ENCODE measurements at places on chromosomes 7 and 10.

DNA sequence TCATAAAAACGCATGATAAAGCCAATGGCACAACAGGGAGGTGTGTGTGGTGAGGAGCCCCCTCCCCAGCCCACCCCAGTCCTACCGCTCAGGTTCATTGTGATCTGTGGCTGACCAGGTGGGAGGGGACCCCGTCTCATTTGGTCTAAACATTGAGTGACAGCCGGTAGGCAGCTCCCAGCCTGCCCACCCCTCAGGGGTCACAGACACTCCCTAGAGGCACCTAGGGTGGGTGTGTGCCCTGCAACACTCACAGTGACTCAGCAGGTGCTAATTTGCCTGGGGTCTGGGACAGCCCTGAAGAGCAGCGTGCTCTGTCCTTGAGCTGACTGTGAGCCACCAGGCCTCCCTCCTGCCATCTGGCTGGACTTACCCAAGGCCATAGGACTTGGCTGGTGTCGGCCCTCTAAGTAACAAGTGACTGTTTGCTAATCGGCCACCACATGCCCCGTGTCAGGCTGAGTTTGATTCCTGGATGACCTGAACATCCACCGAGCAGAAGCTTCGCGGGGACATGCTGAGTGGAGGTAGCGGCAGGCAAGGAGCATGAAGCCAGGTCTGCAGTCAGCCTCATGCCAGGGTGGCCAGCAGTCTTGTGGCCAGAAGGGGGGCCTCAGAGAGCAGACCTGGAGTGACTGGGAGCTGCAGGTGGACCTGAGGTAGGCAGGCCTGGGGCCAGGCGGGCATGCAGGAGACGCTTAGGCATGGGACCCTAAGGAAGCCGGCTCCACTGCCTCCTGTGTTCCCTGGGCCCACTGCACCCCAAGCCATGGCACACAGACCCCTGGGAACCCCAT is 282.3 kb upstream of the SHH start:
- DNase-seq: no peak

DNA sequence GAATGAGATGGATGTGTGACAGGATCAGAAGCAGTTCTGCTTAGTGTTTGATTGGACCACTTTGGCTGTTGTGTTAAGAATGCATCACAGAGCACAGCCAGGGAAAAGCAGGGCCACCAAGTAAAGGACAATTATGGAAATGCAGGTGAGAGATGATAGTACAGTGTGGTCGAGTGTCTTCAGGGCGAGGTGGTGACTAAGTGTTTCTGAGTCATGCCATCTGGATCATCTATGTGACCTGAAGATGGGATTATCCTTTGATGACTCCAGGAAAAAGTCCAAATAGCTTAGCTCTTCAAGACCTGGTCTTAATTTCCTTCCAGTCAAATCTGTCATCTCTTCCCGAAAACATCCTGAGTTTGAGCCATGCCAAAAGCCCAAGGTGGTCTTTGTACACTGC is 523.2 kb upstream of the IGFBP3 start:
- DNase-seq: no peak

GRCh38 chr10:17647326-17647725 is 3.4 kb downstream of the STAM start:
- no peak for DNase-seq

- DNase-seq: no peak
Measured at GRCh38 chr7:13069841-13070240, 382.4 kb downstream of the ARL4A start.

DNA sequence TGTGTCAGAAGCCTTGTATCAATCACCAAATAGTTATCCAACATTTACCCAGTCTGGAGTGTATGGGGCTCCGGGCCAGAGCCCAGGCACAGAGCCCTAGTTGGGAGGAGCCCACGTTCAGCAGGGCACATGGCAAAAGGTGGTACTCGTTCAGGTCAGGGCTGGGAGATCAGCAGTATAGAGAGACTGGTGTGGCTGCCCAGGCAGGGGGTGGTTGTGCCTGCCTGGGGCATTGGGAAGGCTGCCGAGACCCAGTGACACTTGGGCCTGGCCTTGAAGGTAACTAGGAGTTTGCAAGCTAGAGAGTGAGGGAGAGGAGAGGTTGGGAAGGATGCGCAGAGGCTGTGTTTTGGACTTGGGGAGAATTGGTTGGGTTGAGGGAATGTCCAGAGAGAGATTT is 48.9 kb upstream of the IGFBP3 start:
- no peak for DNase-seq

DNA sequence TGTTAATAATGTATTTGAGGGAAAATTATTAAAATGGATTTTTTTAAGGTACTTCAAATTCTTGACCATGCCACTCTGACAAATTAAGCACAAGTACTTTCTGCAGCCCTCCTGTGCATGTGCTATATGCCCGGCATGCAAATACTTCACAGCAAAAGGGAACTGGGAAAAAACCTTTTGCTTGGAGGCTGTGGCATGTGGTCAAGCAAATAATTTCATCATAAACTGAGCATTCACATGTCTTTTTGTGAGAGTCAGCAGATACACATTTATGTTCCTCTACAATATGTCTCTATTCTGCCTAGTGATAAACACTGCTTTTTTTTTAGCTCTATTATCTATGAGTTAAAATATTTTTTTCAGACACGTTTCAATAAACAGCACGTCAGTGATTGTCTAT is 53.7 kb upstream of the SEMA3A start:
- no peak for DNase-seq

- DNase-seq: no peak
Measured at GRCh38 chr10:51257511-51258248, 183.4 kb downstream of the PRKG1 start.

DNA sequence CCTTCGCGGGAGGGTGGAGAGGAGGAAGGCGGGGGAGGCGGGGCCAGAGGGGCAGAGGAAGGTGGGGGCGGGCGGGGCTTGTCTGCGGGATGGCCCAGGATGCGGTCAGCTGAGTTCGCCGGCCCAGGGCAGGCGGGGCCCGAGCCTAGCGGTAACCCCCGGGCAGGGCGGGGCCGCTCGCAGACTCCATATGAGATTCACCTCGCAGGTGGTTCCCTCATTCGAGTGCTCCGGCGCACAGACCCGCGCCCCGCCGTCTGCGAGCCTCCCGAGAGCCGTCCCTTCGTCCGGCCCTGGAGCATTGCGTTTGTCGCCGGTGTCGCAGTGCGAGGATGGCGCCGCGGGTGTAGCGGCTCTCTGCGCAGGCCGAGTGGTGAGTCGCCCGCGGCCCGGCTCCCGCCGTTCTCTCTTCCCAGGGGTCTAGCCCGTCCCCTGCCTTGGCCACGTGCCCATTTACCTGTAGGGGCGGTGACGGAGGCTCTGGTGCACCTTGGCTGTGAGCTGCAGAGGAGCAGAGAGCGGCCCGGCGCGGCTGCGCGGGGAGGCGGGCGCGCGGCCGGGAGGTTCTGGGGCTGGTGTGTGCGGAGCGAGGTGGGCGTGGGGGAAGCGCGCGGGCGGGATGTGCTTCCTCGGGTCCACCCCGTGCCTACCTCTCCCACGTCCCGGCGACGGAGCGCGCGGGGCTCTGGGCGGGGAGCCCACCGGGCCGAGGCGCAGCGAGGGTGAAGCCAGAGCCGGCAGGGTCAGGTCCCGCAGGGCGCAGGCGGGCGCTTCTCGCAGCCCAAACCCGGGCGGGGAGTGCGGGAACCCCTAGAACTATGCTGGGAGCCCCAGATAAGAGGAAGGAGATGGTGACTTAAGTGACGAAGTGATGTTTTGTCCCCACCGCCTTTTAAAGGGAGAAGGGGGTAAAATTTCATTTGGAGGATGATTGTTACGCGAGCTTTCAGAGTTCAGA is at the start of gene UPP1:
Gene UPP1, plus strand, starts transcription at position 220 of the 958 bp plus-strand sequence. CDS start 5,519 bp downstream, outside the sequence.
- peak; percentile 87 for DNase-seq

- DNase-seq: no peak
Measured at GRCh38 chr7:122965306-122965705, 30.2 kb downstream of the TAS2R16 start.

GRCh38 chr10:94085288-94085687 is 91.6 kb downstream of the PLCE1 start:
- no peak for DNase-seq

- DNase-seq: no peak
Measured at GRCh38 chr7:12229046-12229445, 18.0 kb downstream of the TMEM106B start.

DNA sequence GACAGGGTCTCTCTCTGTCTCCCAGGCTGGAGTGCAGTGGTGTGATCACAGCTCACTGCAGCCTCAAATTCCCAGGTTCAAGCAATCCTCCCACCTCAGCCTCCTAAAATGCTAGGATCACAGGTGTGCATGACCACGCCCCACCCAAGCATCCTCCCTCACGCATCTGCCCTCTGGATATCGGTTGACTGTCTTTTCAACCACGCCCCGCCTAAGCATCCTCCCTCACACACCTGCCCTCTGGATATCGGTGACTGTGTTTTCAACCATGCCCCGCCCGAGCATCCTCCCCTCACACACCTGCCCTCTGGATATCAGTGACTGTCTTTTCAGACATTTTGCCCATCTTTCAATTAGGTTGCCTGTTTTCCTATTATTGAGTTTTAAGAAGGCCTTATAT is 140.5 kb downstream of the MAD1L1 start:
- no peak for DNase-seq

GRCh38 chr7:150971242-150972022 is 6.7 kb downstream of the KCNH2 start:
- no peak for DNase-seq

- no peak for DNase-seq
Measured at GRCh38 chr7:71444130-71444529, 312.2 kb downstream of the GALNT17 start.

DNA sequence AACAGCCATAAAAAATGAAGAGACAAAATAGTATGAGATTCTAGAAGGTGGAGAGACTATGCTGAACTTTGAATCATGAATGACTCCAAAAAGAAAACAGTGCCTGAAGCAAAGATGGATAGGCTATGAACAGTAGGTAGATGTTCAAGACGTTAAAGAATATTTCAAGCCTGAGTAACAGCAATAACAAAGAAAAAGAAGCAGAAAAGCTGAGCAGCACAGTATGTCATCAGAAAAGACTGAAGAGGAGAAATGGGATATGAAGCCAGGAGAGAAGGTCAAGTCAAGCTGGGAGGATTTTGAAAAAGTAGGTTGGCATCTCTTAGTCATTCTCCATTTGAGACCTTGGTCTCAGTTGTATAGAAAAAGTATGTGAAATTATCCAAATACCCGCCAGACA is 484.4 kb downstream of the SORCS1 start:
- DNase-seq: no peak

GRCh38 chr10:60008816-60009215 is 102.5 kb upstream of the CCDC6 start:
- DNase-seq: no peak

DNA sequence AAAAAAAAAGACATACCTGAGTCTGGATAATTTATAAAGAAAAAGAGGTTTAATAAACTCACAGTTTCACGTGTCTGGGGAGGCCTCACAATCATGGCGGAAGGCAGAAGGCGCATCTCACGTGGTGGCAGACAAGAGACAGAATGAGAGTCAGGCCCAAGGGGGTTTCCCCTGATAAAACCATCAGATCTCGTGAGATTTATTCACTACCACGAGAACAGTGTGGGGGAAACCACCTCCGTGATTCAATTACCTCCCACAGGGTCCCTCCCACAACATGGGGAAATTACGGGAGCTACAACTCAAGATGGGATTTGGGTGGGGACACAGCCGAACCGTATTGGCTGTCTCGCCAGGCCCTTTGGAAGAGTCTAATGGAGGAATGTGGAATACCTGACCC is 9.0 kb upstream of the MAFK start:
- DNase-seq: no peak

DNA sequence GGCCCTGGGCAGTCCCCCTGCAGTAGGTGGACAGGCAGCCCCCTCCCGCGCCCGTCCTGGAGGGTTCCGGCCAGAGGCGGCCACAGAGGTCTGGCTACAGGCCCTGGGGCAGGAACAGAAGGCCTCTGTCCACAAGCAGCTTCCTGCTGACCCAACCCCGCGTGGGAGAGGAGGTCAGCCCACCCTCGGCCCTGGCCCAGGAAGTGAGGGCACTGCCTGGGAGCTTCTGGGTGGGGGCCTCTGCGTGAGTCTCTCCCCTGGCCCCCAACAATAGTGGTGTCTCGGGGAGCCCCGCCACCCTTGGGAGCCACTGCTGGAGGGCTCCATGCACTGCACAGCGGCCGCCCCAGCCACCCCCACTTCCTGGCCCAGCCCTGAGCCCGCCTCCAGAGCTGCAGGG is 4.7 kb downstream of the MICALL2 start:
- DNase-seq: no peak

DNA sequence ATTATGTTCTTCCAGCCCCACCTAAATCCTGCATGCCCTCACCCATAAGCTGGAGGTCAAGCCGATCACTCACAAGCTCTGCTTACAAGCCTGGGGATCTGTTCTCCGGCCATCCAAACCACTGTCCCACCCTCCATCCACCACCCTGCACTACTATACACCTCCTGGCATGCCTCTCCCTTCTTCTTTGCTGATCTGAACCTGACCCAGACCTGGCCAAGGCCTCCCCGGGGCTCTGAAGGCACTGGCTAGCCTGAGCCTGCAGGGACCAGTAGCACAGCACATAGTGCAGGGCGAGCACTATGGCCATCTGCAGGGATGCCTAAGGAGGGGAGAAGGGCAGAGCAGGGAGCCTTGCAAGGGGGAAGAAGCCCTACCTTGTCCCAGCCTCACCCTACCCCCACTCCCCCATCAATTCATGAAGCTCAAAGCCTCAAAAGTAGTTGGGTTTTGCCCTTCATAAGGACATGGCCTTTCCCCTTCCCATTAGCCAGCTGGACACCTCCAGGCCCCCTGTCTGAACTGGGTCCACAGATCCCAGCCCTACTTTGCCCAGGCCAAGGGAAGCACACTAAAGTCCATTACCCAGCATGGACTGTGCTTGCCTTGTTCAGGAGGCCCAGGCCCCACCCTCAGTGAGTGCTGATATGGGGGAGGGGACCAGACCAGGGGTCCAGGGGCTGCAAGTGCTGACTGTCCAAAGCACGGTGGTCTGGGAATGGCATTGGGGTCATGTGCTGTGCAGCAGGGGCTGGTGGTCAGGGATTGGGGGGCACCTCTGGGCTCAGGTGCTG is 29.6 kb downstream of the CHAT start:
- DNase-seq: no peak

GRCh38 chr7:129295015-129295423 is 70.2 kb downstream of the AHCYL2 start:
- DNase-seq: no peak

DNA sequence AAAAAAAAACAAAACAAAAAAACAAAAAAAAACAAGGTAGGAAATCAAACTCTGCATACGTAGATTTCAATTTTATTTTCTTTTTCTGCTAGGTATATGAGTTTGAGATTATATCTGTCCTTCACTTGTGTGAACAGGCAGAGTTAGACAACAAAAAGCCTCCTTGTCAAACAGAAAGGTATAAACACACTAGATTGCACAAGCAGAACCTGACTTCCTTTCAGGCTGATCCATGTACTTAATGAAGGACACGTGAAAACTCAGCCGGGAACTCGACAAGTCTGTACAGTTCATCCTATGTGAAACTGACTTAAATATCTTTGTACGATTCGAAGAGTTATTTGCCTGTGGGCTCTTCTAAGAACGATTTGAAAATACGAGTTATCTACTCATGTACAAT is 254.1 kb downstream of the ARL4A start:
- no peak for DNase-seq

GRCh38 chr7:27953361-27953760 is 213.4 kb downstream of the TAX1BP1 start:
- no peak for DNase-seq

Data from activated T-helper 9 cell treated with anti-CD3 and anti-CD28 coated beads, Interleukin-2, amount 50 U/mL, for 16 hours (primary cell).